ENCODE measurements at places on chromosomes 7 and 10.

GRCh38 chr10:106826716-106827115 is 337.8 kb downstream of the SORCS1 start:
- no peak for DNase-seq

DNA sequence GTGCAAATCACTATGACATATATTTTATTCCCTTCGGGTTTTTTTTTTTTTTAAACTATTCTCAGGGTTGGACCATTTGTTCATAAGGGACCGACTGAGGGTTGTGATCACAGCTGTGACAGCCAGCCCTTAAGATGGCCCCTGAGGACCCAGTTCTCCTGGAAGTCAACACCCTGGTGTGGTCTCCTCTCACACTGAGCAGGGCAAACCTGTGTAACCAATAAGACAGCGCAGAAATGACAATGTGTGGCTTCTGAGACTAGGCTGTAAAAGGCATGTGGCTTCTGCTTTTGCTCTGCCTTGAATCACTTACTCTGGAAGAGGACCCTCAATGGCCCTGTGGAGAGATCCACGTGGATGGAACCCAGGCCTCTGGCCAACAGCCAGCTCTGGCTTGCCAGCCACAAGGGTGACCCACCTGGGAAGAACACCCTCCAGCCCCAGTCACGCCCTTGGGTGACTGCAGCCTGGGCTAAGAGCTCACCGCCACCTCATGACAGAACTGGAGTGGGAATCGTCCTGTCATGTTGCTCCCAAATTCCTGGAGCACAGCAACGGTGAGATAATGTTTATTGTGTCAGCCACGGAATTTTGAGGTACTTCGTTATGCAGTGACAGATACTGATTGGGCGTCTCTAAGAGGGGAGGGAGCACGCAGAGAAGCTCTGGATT is 127.1 kb downstream of the CLEC2L start:
- DNase-seq, result no peak

- DNase-seq, result no peak
Observed at GRCh38 chr7:122965306-122965705, 30.2 kb downstream of the TAS2R16 start.

DNA sequence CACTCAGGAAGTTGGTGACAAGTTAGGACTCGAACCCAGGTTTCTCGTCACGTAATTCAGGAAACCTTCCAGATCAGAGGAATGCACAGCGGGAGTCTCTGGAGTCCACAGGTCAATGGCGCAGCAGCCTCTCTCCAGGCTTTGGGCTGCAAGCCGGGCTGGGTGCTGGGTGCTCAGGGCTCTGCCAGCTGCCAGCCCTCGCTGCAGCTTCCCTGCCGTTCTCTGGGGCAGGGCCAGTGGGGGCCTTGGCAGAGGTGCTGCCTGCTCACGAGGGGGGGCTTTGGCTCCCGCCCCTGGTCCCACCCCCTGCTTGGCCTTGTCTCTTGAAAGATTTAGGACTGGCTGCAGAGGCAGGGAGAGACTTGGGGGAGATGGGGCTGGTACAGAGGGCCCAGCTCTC is at the start of gene TACR2:
TACR2 (minus strand) TSS at position 224 of the 400 bp plus-strand sequence. CDS start 595 bp downstream, outside the sequence.
- DNase-seq, result no peak

- DNase-seq, result no peak
Observed at GRCh38 chr10:118467200-118467599, 125.1 kb upstream of the FAM204A start.

Data from activated effector memory CD4-positive, alpha-beta T cell treated with anti-CD3 and anti-CD28 coated beads, Interleukin-2, amount 50 U/mL, for 16 hours (primary cell).